KG1 (cell line): ENCODE measurements at places on chromosomes 2 and 18.

- no peak for DNase-seq
These were observed 92.7 kb upstream of the PARD3B start for GRCh38 chr2:204452464-204453023.

- no peak for DNase-seq
These were observed 32.9 kb downstream of the KCNK3 start for GRCh38 chr2:26725521-26725820.

GRCh38 chr2:218627939-218628338, 20.2 kb downstream of the PLCD4 start:
- DNase-seq: no peak

- no peak for DNase-seq
These were observed 489.5 kb downstream of the IRS1 start for GRCh38 chr2:226310146-226310545.

- no peak for DNase-seq
These were observed 85.8 kb upstream of the TTN start for GRCh38 chr2:178892751-178893625.

- DNase-seq: no peak
These were observed 290.4 kb upstream of the TNP1 start for GRCh38 chr2:217150236-217150635.

DNA sequence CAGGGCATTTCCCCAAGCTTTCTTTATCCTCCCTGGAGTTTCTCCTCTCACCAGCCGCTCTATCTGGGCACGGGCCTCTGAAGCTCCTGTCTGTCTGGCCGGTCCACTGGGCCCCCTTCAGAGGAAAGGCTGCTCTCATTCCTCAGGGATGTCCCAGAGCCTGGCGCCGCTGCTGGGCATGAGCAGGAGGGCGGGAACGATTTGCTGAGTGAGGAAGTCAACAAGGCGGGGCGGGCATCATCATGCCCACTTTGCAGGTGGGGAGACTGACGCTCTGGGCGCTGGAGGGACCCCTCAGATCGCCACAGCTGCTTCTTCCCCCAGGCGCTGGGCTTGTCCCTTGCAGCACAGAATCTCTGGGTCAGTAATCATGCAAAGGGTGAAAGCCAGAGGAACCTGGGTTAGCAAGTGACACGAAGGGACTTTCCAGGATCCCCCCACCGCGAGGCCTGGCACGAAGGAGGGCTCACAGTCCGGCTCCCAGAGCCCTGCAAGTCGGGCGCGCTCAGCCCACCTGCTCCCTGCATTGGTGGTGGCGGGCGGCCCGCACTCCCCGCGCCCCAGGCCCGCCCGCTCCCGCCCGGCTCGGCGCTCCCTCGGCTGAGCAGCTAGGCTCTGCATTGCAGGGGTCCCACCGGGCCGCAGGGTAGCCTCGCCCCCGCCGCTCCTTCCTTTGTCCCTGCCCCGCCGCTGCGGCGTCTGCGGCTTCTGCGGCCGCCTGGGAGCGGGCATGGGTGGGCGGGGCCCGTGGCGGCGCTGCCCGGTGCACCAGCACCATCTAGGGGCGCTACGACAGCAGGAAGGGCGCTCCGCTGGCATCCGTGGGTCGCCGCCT, 157.8 kb downstream of the CYRIA start:
- DNase-seq: no peak

- no peak for DNase-seq
These were observed 140.6 kb downstream of the THNSL2 start for GRCh38 chr2:88310787-88311186.

DNA sequence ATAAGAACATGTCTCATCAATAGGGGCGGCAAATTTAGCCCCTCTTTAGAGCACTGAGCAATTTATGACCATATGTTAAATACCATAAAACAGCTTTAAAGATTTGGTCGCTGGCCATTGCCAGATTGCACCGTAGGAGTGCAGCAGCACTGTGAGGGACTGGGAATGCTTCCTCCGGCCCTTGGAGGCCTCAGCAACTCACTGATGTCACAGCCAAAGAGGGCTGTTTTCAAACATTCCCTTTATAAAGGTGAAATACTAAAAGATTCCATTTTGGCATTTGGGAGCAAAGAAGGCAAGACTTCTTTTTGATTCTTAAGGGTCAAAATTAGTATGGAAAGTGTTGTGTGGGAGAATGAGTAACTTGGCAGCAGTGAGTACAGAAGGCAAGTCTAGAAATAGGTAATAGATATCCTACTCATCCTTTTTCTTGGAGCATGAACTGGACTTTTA, 63.7 kb downstream of the BABAM2 start:
- no peak for DNase-seq

GRCh38 chr2:42012651-42013050, 35.2 kb upstream of the PKDCC start:
- no peak for DNase-seq

DNA sequence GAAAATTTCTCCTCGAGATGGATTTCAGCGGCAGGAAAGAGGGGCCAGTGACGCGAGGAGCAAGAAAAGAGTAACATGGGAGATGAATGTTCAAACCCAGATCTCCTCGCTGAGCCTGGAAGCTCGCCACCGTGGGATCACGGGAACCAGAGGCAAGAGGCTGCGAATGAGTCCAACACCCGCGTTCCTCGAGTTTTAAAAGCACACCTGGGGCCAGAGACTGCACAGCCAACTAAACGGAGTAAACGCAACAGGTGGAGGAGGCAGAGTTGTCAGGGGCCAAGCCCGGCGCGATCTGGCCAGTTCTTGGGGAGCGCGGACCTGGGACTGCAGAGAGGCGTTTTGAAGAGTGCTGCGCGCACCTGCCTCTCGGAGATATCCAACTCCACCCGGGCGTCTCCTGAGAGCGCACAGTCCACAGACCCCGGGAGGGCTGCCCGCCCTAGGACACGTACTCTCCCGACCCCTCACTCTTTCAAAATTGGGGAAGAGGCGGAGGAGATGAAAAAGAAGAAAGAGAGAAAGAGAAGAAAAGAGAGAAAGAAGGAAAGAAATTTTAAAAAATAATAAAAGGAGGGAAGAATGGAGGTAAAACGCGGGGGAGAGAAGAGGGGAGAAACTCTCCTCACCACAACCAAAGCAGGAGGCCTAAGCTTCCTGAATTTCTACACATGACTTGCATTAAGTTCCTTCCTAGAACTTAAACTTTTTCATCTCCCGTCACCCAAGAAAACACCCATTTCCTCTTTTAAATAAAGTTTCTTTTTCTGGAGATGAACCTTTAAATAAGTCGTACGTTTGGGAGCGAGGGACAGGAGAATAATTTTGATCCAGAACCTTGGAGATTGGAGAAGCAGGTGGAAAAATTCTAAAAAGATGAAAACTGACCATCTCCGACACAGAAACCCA, 5.3 kb upstream of the PAX3 start:
- DNase-seq: no peak

DNA sequence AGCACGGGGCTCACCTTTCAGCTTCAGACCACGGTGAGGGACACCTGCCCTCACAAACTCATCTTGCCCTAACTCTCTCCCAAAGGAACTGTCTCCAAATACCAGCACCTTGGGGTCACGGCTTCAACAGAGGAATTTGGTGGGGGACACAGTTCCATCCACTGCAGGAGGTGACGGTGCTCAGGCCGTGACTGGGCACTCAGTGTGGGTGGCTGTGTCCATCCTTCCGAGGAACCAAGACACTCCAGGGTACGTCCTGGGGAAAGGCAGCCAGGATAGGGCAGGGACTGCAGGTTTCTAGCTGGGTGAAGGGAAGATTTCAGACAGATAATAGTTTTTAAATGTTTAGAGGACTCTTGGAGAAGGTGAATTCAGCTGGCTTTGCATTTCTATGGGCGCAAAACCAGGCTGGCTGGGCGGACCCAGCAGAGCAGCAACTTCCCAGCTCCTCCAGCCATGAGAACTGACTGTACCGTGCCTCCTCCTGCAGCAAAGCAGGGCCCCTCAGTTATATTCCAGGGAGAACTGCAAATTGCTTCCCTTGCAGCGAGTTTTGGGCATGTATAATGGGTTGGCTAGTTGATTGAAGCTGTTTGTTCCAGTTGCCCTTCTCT, 23.9 kb upstream of the ALLC start:
- DNase-seq: no peak

DNA sequence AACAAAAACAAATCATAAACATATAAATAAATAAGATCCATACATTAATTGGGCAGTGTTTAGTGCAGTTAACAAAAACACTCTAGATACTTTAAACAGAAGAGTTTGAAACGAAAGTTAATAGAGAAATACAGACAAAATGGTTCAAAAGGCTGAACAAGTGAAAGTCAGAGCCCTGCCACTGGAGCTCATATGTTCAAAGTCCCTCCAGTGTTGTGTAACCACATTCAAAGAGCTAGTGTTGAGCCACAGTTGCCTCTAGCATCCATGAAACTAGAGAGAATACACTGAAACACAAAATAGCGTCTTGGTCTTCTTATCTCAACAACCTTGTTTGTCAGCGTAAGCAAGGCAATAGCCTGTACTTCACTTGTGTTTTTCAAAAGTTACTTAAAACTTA, 1309.8 kb upstream of the NRXN1 start:
- DNase-seq: no peak

DNA sequence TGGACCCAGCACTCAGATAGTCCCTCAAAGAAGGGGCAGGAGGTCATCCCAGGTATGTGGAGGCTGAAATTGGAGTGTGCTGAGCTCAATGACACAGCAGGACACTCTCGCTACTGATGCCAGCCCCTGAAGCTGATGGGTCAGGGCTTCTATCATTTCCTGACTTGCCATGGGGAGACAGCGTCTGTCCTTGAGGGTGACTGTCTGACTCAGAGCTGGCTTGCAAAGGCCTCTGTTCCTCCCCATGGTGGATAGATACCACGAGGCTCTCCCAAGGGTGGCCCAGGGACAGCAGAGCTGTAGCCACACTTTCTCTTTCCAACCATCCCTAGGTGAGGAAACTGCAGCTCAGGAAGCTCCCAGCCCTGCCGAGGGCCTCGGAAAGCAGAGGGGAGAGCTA, 10.8 kb downstream of the ALPG start:
- no peak for DNase-seq

- DNase-seq: no peak
These were observed 36.2 kb upstream of the FMNL2 start for GRCh38 chr2:152298754-152299153.

GRCh38 chr2:237457388-237457941, 29.6 kb upstream of the MLPH start:
- no peak for DNase-seq

DNA sequence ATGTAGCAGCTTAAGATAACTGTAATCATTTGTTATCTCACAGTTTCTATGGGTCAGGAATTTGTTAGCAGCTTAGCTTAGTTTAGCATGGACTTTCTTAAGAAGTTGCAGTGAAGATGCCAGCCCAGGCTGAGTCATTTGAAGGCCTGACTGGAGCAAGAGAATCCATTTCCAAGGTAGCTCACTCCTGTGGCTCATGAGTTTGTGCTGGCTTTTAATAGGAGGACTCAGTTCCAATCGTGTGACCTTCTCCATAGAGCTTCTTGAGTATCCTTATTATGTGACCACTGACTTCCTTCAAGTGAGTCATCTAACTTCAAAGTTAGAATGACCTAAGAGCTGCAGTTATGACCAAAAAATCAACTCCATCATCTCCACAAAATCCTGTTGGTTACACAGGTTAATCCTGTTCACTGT, 1.4 kb downstream of the GPATCH11 start:
- no peak for DNase-seq

DNA sequence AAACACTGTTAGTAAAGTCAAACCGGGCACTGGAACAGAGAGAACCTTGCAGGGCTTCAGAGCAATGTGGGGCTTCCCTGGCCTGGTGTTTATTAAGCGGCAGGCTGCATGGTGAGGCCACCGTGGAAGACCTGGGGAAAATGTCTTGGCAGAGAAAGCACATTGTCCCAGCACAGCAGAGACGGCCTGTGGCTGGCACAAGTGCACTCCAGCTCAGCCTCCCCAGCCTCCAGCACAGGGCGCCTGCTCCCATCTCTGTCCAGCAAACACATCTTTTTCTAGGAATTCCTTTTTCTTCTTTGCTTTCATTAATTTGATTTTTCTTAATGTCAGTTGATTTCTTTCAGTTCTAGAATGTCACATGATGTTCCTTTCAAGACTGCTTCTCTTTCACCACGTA, 138.2 kb upstream of the NFATC1 start:
- DNase-seq: no peak

DNA sequence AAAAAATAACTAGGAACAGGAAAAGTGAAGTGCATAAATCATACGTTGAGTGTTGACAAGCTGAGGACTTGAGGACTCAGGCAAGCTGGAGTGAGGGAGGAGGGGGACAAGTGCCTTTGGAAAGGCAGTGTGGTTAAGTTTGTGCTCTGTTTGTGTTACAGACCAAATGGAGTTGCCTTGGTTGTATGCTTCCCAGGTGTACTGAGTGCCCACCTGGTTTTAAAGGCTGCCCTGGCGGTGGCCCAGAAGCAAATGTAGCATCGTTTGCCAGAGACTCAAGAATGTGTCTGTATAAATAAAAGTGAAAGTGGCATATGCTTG, 240.9 kb downstream of the PRKCE start:
- no peak for DNase-seq

- no peak for DNase-seq
These were observed 1674.8 kb upstream of the TMEFF2 start for GRCh38 chr2:193869564-193869963.

DNA sequence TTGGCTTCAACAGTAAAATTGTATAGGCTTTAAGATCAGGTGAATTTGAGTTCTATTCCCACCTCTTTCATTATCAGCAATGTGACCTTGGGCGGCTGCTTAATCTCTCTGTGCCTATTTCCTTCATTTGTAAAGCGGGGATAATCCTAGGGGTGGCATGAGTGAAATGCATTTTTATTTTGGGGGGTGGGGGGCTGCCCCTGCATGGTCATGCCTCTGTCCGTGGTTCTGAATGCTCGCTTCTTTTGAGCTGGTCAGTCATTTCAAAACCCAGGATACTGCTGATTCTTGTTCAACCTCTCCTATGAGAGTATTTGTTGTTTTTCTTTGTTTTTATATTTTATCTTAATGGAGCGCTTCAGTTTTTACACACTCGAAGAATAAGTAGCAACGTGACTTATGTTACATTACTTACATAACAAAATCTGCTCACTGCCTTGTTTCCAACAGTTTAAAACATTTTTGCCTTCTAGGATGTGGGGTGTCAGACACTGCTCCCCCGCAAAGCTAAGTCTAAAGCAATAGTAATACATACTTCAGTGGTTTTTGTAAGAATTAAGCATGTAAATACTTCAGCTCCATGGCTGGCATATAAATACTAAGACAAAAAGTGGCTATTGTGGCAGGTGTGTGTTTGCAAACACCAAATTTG, 152.6 kb upstream of the PELI1 start:
- no peak for DNase-seq

DNA sequence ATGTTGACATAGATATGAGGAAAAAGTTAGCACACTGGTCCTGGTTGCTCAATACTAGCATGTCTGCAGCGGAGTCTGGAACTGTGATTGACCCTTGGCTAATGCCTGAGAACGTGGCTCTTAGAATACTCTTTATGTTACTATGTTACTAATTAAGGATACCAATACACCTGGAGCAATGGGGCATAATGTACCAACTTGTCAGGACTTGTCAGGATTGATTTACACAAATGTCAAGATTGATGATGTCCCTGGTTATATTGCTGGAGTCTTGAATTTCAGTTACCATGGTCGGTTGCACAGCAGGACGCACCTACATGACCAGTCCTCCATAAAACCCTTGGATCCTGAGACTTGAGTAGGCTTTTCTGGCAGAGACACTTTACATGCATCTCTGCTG, 810.9 kb downstream of the CPS1 start:
- no peak for DNase-seq

GRCh38 chr2:124161542-124161941, 136.5 kb downstream of the CNTNAP5 start:
- no peak for DNase-seq

- DNase-seq: no peak
These were observed 74.3 kb downstream of the LONRF2 start for GRCh38 chr2:100248044-100248330.

- no peak for DNase-seq
These were observed 821.2 kb upstream of the ID2 start for GRCh38 chr2:7860693-7861092.

GRCh38 chr18:79680100-79680879, 687 bp downstream of the CTDP1 start:
- peak; percentile 31 for DNase-seq
